K562 (cell line): ENCODE measurements at places on chromosomes 4 and X.

DNA sequence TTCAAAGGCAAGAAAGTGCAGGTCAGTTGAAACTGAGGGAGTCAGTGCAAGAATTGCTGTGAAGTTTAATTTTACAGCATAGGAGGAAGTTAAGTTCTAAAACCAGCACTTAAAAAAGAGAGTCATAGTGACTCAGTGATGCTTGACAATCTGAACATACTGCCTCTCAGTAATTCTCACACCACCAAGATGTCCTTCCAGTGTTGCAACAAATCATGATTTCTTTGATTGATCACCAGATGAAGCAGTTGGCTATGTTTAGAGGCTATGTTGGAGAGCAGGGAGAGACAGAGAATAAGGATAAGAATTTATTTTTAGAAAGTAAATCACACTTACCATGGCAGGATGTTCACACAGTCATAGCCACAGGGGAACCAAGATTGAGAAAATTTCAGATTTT, 13.2 kb downstream of the TRIM2 start:
- no peak for DNase-seq
- H3K4me3 ChIP-seq = no peak overlapping the region
- H3K36me3 ChIP-seq = no peaks in the 10 kb centered on the region
- H3K27me3 ChIP-seq = peaks cover 8% of the 10 kb centered on the region; the same call in 2 of the 3 replicates

- H3K4me3 ChIP-seq = no peak overlapping the region
- H3K4me1 ChIP-seq = no peaks in the 10 kb centered on the region
- H3K27me3 ChIP-seq = no peaks in the 10 kb centered on the region
- no peak for DNase-seq
- H3K27ac ChIP-seq = no peak overlapping the region
- no peaks in the 10 kb centered on the region for H3K36me3 ChIP-seq
Measured at GRCh38 chr4:179325181-179325580, 1882.9 kb upstream of the AGA start.

GRCh38 chr4:48792348-48793006, 12.4 kb upstream of the FRYL start:
- H3K27me3 ChIP-seq = no peaks in the 10 kb centered on the region
- H3K4me3 ChIP-seq = no peak overlapping the region

DNA sequence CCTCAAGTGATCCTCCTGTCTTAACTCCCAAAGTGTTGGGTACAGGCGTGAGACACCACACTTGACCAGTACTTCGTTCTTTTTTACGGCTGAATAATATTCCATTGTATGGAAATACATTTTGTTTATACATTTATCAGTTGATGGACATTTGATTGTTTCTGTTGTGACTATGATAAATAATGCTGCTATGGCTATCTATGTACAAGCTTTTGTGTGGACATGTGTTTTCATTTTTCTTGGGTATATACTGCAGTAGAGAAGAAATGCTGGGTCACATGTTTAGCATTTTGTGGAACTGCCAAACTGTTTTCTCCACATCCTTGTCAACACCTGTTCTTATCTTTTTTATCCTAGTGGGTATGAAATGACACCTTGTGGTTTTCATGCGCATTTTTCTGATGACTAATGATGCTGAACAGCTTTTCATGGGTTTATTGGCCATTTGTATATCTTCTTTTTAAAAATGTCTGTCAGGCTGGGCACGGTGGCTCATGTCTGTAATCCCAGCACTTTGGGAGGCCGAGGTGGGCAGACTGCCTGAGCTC, 37.3 kb downstream of the SAT1 start:
- no peaks in the 10 kb centered on the region for H3K4me1 ChIP-seq
- H3K27me3 ChIP-seq = no peaks in the 10 kb centered on the region
- H3K36me3 ChIP-seq = no peaks in the 10 kb centered on the region
- DNase-seq = no peak
- H3K4me3 ChIP-seq = no peak overlapping the region

- no peaks in the 10 kb centered on the region; the same call in 2 of the 3 replicates for H3K36me3 ChIP-seq
- H3K27ac ChIP-seq = no peak overlapping the region
- H3K4me3 ChIP-seq = no peak overlapping the region
- no peaks in the 10 kb centered on the region for H3K4me1 ChIP-seq
- DNase-seq = no peak
- no peaks in the 10 kb centered on the region for H3K27me3 ChIP-seq
Measured at GRCh38 chr4:1368421-1369090, 21.5 kb downstream of the UVSSA start.

DNA sequence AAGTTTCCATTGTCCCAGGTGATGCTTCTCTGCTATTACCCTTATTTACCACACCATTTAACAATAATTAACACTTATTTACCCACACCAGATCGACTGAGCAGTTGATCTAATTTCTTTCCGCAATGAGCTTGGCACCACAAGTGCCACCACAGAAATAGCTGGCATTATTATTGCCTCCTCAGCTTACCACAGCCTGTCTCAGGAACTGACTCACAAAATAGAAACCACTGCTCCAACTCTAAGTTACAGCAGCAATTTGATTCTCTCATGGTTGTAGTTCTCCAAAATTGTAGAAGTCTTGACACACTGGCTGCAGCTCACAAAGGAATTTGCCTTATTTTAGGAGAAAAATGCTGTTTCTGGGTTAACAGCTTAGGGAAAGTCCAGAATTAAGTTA, 22.5 kb downstream of the ZNF721 start:
- H3K27me3 ChIP-seq = no peaks in the 10 kb centered on the region
- no peak for DNase-seq
- H3K4me3 ChIP-seq = no peak overlapping the region
- no peak overlapping the region for H3K27ac ChIP-seq
- no peaks in the 10 kb centered on the region for H3K4me1 ChIP-seq
- H3K36me3 ChIP-seq = peaks cover 15% of the 10 kb centered on the region; the same call in 2 of the 3 replicates
